ENCODE measurements at places on chromosomes 5 and 9.

GRCh38 chr5:166596043-166596442 lies 1695.4 kb upstream of the WWC1 start:
- DNase-seq, result no peak

DNA sequence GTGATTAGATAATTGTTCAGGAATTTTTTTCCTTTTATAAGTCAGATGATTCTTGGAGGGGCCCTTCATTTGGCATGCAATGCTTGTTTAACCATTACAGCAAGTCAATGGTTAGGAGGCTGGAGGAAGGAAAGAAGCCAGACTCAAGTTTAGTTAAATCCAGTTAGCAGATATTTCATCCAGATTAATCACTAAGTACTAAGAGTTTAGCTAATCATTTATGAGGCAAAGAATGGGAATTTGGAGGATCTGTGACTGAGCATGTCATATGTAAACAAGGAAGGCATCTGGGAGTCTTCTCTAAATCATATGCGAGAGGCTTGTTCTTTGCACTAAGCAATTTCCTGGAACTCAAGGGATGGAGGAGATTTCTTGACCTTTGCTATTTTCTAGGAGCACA lies 145.3 kb upstream of the SGCD start:
- DNase-seq, result no peak

DNA sequence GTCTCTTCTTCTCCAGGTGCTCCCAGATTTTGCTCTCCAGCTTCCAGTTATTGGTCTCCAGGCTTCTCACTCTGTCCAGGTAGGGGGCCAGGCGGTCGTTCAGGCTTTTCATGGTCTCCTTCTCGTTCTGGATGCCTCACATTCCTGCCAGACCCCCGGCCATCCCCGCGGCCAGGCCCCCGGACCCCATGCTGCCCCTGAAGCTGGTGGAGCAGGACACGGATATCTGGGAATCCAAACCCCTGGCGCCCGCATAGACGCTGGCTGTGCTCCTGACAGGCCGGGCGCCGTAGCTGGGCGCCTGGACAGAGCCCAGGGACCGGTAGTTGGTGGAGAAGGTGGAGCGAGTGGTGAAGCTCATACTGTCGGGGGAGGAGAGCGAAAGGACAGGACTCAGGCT lies 534.4 kb upstream of the TLE4 start:
- no peak for DNase-seq

DNA sequence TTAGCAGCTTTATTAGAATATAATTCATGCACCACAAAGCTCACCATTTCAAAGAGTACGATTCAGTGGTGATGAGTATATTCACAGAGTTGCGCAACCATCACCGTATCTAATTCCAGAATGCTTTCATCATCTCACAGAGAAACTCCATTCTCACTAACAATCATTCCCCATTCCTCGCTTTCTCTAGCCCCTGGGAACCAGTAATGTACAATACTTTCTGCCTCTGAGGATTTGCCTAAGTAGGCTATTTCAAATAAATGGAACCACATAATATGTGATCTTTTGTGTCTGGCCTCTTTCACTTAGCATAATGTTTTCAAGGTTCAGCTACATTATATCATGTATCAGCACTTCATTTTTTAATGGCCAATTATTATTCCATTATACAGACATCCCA lies 145.1 kb upstream of the ADAMTS16 start:
- peak; percentile 51 for DNase-seq

DNA sequence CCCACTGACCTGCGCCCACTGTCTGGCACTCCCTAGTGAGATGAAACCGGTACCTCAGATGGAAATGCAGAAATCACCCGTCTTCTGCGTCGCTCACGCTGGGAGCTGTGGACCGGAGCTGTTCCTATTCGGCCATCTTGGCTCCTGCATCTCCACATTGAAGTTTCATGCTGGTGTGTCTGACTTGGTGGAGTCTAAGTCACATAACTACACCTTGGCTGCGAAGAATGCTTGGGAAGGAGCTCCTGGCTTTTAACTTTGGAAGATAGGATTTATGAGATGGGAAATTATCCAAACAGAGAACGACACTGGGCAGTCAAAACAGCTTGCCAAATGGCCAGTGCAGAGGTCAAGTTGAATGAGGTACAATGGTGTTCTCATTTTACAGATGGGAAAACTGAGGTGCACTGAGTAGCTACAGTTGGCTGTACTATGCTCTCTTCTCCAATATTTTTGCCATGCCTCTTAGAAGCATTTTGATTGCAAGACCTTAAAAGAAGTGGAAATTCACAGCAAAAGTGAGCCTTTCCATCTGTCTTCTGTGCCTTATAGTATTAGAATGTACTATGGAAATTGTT lies 36.7 kb downstream of the CCDC192 start:
- DNase-seq, result no peak

DNA sequence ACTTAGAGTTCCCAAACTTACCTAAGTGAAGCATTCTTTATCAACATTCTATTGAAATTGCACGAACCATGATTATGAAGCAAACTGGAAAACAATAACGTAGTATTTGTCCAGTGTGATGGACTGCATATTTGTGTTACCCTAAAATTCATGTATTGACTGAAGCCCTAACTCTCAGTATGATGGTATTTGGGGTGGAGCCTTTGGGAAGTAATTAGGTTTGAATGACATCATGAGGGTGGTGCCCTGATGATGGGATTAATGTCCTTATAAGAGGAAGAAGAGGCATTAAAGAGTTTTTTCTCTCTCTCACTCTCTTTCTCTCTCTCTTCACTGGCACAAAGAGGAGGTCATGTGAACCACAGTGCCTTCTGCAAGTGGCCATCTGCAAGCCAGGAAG lies 365.4 kb upstream of the PTGER4 start:
- DNase-seq, result no peak

DNA sequence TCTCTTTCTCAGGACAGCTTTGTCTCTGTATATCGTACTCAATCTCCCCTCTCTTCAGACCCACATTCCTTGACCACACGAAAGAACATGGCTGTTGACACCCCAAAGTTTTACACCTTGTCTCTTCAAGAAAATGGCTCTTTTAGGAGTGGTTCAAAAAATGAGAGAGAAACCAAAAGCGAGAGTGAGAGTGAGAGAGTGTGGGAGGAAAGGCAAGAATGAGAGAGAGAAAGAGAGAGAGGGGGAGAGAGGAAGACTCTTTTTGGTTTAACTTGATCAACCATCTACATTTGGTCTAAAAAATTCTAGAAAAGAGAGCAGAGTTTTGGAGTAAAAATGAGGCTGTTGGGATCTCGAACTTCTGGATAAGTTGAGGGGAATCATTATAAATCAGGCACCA lies 581.8 kb upstream of the WWC1 start:
- no peak for DNase-seq
